Fibroblast of skin of abdomen (primary cell): ENCODE measurements at places on chromosomes 7 and 10.

DNA sequence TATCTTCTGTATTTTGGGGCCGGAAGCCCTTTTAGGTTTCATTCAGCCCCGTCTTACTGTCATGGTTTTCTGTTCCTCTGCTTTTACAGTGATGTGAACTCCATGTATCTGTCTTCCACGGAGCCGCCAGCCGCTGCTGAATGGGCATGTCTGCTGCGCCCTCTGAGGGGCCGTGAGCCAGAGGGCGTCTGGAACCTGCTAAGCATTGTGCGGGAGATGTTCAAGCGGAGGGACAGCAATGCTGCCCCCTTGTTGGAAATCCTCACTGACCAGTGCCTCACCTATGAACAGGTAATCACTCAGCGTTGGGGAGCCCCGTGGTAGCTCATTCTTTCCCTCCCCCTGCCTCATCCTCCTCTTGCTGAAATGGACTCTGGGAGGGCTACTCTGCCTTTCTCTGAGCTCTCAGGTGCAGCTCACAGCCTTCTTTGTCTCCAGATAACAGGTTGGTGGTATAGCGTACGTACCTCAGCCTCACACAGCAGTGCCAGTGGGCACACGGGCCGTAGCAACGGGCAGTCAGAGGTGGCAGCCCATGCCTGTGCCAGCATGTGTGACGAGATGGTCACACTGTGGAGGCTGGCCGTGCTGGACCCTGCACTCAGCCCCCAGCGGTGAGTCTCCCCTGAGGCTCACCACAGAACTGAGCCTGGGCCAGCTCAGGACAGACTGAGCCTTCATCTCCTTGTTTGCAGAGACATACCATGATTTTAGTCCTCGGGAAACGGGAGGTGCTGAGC lies 5.7 kb downstream of the ZSWIM8 start:
- DNase-seq = no peak

DNA sequence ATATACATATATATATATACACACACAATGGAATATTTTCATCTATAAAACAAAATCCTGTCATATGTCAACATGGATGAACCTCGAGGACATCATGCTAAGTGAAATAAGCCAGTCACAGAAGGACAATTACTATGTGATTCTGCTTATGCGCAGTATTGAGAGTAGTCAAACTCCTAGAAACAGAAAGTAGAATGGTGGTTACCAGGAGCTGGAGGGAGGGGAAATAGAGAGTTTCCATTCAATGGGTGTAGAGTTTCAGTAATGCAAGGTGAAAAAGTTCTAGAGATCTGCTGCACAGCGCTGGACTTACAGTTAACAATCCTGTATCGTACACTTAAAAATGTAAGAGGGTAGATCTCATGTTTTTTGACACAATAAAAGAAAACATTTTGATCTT lies 181.9 kb downstream of the CDCA7L start:
- no peak for DNase-seq

DNA sequence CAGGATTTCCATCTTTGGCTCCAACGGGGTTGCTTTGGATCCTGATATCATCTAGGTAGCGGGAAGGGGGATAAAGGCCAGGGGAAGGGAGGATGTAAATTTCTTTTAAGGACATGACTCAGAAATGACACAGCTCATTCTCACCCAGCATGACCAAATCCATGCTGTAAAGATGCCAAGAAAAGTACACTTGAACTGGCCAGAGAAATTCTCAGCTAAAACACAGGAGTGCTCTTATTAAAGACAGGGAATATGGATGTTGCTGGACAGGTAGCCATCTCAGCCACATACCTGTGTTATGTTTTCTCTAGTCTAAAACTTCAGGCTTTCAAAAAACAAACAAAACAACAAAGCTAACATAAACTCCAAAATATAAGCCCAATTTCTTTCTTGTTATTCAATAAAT lies 68.3 kb downstream of the NAMPT start:
- peak; percentile 93 for DNase-seq

DNA sequence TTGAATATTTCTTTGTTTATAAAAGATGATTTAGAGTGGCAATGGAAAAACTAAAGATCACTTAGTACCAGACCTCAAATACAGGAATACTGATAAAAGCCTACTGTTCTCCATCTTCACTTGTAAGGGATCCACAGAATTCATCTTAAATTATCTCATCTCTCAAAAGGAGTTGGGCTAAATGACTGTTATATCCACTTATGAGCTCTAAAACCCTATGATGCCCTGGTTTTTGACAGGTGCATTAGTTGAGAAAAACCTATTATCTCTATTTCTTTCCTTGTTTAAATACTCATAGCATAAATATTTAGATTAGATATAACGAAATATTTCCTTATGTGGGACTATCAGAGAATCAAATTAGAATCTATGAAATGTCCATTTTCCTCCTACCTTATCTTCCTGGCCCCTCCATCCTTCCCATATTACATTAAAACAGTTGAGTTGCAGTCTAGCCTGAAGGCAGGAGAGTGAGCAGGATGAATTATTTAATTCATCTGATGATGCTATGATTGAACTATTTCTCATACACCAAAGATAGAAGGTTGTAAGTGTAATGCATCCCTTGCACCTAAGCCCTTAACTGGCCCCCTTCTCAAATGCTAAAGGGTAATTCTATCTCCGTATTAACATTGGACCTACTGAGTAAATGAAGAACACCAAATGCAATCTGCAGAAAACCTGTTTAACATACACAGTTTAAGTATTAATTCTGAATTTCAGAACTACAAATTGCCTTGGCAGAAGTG lies 29.7 kb downstream of the PPP3CB start:
- DNase-seq = no peak

- no peak for DNase-seq
These were observed 14.5 kb downstream of the ATP6V1F start for GRCh38 chr7:128876978-128877755.

- no peak for DNase-seq
These were observed 74.6 kb upstream of the LYZL2 start for GRCh38 chr10:30704026-30704600.

DNA sequence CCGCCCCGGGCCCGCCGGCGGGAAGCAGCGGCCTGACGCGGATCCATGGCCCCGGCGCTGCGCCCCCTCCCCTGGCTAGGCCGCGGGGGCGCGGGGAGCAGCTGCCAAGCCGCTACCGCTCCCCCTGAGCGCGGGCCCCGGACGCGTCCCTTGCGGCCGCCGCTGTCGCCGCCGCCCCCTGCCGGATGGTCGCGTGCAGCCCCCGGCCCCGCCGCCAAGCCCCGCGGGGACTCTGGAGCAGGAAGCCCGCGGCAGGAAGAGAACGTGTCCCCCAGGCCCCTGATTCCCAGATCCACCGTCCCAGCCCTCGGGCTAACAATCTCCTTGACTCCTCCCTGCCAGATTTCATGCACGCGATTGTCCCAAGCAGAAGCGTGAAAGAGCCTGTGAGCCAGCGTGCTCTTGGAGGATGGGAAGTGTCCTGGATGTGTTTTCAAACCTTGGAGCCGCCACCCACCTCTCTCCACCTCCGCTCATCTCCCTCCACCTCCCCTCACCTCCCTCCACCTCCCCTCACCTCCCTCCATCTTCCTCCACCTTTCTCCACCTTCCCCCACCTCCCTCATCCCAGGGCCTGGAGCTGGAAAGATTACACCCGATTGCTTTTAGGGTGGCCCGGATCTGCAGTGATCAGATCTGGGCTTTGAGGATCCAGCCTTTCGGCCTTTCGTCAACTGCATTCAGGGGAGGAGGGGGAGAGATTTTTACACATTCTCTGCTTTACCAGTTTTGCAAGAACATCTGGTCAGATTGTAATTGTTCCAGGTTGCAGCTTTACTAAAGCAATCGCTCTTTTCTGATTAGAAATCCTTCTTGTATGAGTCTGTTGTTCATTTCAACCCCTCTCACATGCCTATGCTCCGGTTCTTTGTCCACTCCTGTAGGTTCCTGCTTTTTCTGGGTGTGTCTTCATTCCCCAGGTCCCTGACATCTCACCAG lies 570 bp upstream of the PRTFDC1 start:
- peak; percentile 74 for DNase-seq

DNA sequence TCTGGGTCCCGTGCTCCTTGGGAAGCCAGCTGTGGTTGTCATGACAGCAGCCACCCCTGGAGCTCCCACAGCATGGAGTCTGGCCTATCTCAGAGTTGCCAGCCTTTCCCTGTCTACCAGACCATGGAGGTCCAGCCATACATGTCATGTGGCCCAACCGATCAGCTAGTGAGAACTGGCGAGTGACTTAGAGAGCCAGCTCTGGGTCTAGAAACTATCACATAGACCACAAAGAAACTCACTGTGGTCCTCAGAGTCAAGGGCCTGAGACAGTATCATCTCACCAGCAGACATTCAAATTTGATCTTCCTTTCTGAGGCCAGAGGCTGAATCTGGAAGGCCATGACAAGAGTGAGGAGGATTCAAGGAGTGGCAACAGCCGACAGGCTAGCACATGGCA lies 223.3 kb upstream of the GPR26 start:
- no peak for DNase-seq

DNA sequence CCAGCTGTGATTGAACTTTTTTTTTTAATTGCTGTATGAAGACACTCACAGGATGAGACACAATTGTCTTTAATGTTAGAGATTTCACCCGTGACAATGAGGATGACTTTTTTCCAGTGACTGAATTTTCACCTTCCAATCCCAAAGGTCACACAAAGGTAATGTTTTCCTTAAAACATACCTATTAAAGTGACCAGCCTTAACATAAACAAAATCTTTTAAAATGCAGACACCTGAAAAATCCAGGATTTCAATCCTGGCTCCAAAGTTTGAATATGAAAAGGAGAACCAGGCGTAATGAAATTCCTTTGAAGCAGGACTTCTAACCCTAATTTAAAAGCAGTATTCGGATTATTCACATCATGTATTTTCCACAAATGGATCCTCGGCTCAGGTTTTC lies 647.7 kb downstream of the GATA3 start:
- no peak for DNase-seq

GRCh38 chr10:31025142-31025541 lies 6.5 kb downstream of the ZNF438 start:
- no peak for DNase-seq

- no peak for DNase-seq
These were observed 606.0 kb upstream of the GHITM start for GRCh38 chr10:83533290-83533689.

DNA sequence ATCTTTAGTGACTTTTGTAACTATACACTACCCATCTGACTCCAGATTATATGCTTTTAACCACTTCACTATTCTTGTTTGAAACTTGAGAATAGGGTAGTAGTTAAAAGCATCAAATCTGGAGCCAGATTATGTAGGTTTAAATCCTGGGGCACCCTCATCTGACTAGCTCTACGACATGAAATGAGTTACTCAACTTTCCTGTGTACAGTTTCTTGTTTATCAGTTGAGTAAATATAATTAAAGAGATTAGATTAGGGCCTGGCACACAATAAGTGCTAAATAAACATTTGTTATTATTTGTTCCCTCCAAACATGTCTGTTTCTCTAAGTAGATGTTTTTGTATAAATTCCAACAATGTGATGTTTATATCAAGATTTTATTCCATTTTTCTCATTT lies 485.3 kb upstream of the LRRTM3 start:
- DNase-seq = no peak

DNA sequence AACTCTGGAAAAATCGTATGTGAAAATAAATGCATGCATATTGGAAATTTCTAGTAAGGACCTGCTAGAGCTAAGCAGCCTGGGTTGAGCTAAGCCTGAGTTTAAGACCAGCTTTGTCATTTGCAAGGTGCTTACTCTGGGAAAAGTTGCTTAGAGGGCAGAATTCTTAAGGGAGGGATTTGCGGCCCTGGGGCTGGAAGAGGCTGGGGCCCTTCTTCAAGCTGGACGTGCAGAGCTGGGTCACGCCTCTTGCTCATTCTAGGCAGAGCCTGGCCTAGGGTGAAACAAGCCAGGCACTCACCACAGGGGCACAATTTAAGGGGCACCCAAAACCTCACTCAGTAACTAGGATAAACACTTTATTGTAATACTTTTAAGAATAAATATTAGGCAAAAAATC lies 137.2 kb downstream of the ARHGAP22 start:
- no peak for DNase-seq
